DMS53 (cell line): ENCODE measurements at places on chromosomes 3 and 15.

DNA sequence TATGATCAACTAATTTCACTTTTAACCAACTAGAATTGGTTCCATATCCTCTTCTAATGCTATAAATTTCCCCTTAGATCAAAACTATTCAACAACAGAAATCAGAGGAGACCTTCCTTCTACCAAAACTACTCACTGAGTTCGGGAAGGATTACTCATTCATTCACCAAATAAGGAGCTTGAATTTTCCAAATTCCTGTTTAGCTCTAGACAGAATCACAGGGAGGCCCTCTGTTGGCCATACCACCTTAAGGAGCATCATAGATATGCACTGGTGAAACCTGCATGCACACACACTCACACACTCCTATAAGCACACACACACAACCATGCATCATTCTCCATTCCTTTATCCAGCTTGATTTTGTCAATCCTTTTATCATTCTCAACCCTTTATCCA is 49.0 kb downstream of the SUCLG2 start:
- DNase-seq = no peak

- no peak for DNase-seq
These were observed 598.5 kb downstream of the PDCD6IP start for GRCh38 chr3:34396956-34397355.

DNA sequence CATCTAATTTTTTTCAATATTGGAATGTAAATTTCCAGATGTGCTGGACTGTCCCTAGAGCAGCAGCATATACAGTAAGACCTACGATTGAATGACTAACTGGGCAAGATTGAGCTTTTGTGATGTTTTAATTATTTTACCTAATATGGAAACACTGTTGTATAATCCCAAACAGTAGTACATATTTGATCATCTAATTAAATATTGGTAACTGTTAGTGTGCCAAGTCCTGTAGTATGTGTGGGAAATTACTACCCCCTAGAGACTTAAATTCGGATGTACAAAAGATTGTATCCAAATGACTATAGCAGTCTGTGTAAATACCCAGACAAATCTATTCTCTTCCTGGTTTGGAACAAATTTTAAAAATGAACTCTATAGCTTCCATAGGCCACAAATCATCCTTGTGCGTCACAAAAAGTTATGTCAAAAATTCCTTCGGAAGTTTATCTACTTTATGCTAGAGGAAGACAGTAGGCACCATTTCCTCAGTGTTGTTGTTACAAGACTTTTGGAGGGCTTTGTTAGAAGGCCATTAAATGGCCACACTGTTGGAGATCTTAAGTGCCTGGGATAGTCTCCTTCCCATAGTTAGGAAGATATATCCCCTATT is 41.6 kb downstream of the NKIRAS1 start:
- DNase-seq = no peak

DNA sequence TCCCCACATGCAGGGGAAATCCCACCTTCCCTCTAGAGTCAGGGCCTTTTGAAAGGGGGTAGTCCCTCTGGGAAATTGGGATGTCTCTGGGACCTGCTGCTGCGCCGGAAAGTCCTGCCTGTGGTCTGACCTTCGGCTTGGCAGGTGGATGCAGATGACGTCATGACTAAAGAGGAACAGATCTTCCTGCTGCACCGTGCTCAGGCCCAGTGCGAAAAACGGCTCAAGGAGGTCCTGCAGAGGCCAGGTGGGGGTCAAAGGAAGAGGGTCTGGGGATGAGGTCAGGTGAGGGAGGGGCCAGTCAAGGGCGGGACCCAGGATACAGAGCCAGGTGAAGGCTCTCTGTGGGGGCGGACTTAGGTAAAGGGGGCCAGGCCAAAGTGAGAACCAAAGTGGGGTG is 16.2 kb downstream of the PTH1R start:
- no peak for DNase-seq

- DNase-seq = no peak
These were observed 27.0 kb upstream of the HHATL start for GRCh38 chr3:42729404-42730145.

DNA sequence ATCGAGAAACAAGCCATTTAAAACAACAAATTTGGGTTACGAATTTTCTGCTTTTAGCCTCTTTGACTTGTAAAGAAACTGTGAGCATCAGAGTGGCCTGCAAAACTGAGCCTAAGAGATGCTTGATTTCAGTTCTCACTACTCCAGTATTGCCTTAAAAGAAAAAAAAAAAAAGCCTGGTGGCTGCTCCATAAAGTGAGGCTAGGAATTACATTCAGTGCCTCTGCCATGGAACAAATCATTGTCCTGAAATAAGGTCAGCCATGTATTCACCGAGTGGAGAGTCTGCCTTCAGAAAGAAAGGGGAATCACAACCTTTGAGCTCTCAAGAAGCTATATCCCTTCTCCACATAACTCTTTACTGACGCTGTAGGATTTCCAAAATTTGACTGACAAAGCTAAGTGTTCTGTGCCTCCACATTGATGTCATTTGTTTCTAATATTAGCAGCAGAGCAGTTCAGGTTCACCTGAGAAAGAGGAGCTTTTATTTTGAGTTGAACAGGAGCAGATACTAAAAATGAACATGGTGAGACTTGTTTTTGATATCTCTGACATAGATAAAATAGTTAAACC is 137.3 kb downstream of the SSR3 start:
- peak; percentile 65 for DNase-seq

DNA sequence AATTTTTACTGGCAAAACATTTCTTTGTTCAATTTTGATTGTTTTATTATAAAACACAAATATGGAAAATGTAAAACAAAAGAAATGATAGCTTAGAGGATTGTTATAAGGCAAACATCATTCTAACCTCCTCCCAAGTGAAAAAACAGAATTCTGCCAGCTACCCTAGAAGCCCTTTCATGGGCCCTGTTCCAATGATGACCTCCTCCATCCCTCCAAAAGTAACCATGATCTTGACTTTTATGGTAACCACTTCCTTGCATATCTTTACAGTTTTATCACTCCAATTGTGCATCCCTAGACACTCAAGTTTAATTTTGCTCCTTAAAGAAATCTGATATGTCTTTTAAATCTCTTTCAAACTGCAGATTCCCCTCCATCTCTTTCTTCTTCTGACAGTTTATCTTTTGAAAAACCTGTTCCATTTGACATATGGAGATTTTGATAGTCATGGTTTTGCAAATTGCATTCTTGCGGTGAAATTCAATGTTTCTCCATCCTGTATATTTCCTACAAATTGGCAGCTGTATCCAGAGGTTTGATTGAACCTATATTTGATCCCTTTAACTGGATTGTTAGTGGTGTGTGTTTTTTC is 27.0 kb upstream of the TNFAIP8L3 start:
- DNase-seq = no peak

DNA sequence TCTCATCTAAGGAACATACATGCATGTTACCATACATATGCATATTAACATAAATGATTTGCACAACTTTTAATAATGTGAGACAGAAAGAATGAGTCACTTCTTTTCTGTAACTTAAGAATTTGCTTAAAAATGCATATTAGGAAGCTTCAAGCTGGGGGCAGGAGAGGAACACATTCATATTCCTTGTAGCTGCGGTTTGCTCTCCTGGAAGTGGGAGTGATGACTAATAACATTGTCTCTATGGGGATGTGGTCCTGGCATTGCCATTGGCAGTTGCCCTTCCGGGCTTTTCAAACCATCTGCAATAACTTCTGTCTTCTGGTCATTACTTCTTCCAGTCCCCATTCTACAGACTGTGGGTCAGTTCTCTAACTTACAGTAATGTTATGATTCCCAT is 15.6 kb downstream of the CHST2 start:
- DNase-seq = no peak

DNA sequence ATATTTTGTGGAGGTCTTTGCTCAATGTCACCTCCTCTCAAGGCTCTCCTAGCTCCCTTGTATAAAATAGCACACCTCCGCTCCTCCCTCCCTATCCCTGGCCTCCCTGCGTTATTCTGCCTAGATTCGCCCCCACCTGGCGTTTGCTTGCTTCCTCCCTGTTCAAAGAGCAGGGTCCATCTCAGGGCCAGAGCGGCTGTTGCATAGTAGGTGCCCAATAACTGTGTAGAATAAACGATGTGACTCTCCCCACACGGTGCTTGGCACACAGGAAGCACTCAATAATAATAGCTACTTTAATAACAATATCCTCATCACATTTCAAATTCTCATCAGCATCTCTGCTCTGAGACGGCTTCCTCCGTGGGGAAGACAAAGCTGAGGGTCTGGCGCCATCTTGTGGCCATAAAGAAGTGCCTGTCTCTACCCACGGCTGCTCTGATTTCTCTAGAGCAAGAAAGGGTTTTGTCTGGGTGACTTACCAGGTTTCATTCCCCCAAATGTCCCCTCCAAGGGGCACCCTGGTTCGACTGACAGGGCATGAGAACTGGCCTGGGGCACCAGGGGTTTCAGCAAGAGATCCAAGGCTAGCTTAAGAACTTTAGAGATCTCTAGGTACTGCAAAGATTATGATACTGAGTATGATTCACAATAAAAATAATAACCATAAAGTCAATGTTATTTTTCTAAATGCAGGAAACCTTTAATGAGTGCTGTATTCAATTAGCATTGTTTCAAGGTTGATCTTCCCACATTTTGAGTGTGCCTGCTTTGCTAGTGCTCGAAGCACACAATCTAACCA is 16.1 kb downstream of the CD276 start:
- DNase-seq = peak; percentile 82

DNA sequence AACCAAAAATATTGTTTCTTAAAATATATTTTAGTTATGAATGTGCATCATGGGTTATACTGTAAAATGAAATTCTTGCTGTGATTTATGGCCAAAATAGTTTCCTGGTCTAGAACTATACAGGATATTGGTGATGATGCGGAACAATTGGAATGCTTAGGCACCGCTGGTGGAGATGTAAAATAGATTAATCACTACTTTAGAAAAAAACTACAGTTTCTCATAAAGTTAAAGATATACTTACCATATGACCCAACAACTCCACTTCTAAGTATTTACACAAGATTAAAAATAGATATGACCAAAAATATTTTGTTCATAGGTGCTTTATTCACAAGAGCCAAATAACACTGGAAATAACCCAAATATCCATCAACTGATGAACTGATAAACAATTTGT is 126.7 kb downstream of the TUSC7 start:
- DNase-seq = no peak

DNA sequence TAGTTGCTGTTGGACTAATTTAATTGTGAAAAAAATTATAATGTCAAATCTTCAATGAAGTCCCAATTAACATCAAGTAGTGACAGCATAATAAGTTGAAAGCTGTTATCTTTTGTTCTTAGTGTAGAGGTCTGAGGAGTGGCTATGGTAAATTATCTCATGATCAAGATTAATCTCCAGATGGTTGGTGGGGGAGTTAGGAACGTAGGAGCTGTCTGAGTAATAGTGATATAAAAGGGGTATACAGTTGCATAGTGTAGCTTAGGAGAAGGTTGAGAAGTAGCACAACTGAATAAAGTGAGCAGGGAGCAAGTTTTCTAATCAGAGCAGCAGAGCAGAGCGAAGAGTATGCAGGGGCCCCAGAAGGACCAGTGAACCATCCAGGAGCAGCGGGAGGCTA is 19.5 kb downstream of the TMOD2 start:
- no peak for DNase-seq

DNA sequence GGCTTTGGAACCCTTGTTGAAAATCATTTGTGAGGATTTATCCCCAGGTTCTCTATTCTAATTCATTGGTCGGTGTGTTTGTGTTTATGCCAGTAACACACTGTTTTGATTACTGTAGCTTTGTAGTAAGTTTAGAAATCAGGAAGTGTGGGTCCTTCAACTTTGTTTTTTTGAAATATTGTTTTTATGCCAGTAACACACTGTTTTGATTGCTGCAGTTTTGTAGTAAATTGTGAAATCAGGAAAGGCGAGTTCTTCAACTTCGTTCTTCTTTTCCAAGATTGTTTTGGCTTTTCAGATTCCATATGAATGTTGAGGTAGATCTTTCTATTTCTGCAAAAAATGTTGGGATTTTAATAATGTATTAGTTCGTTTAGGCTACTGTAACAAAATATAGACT is 314.6 kb downstream of the RPLP1 start:
- no peak for DNase-seq

DNA sequence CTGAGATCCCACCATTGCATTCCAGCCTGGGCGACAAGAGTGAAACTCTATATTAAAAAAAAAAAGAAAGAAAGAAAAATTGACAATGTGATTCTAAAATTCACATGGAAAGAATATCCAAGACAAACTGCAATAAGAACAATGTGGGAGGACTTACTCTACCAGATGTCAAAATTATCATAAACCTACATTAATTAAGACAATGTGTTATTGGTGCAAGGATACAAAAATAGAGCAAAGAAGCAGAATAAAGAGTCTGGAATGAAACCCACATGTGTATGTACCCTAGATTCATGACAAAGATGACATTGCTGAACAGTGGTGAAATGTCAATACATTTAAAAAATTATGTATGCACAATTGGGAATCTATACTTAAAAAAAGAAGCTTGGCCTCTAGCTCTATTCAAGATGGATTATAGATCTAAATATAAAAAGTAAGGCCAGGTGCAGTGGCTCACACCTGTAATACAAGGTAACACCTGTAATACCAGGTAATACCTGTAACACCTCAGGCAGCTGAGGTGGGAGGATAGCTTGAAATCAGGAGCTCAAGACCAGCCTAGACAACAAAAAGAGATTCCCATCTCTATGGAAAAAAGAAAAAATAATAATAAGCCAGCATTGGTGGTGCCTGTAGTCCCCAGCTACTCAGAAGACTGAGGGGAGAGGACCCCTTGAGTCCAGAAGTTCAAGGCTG is 45.7 kb downstream of the ZBTB11 start:
- no peak for DNase-seq

- DNase-seq = peak; percentile 53
These were observed 56.4 kb upstream of the ARRDC4 start for GRCh38 chr15:97903971-97904572.

DNA sequence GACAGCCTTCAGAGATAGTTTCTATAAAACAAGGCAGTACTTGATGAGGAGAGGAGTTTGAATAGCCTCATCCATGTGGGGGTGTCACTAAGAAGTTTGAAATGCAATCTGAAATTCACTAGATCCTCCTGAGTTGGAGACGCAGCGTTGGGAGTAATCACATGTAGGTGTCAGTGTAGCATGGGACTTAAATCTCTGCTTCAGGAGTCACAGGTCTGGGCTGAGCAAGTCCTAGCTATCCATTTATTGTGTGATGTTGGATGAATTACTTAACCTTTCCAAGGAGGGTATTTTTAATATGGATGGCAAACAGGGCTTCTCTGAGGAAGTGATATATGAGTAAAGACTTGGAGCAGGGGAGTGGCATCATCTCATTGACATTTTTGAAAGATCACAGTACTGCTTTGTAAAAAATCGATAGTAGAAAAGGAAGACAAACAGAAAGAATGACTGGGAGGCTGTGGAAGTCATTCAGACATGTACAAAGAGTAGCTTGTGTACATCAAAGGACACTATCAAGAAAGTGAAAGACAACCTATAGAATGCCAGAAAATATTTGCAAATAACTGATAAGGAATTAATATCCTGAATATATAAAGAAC is 17.1 kb downstream of the CP start:
- no peak for DNase-seq

DNA sequence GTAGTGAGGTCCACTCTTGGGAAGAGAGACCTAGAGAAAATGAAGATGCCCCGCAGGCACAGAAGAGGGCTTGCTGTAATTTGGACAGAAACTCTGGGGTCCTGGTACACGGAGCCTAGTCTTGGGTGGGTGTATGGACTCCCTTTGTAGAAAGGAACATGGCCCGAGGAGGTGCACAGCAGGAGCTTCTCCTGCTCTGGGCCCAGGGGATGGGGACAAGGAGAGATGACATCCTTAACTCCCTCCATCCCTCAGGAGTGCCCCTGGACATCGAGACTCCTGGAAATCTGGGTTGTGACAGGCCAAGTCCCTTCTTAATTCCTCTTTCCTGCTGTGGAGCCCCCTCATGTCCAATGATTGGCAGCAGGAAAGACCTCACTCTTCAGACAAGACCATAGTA is 29.9 kb upstream of the ABHD2 start:
- no peak for DNase-seq
